ENCODE measurements at places on chromosomes 2 and 18.

- H3K36me3 ChIP-seq, result no peaks in the 10 kb centered on the region
- peak overlapping the region; percentile 91 for H3K4me3 ChIP-seq
- H3K27me3 ChIP-seq, result peaks cover 28% of the 10 kb centered on the region
- DNase-seq, result no peak
- H3K4me1 ChIP-seq, result peaks cover 39% of the 10 kb centered on the region
- peak overlapping the region; percentile 39 for H3K27ac ChIP-seq
Measured at GRCh38 chr2:60555783-60556139, 2.3 kb upstream of the BCL11A start.

GRCh38 chr2:188345020-188345419, 53.3 kb downstream of the GULP1 start:
- no peaks in the 10 kb centered on the region for H3K27me3 ChIP-seq
- H3K4me1 ChIP-seq, result no peaks in the 10 kb centered on the region
- DNase-seq, result no peak
- no peak overlapping the region for H3K27ac ChIP-seq
- H3K4me3 ChIP-seq, result no peak overlapping the region
- H3K36me3 ChIP-seq, result no peaks in the 10 kb centered on the region

GRCh38 chr18:37567061-37567993, 1.7 kb upstream of the CELF4 start:
- peaks cover 24% of the 10 kb centered on the region for H3K4me1 ChIP-seq
- no peak overlapping the region for H3K27ac ChIP-seq
- no peak for DNase-seq
- H3K27me3 ChIP-seq, result peaks cover 70% of the 10 kb centered on the region
- H3K4me3 ChIP-seq, result peak overlapping the region; percentile 50

- H3K27ac ChIP-seq, result no peak overlapping the region
- H3K4me3 ChIP-seq, result no peak overlapping the region
- peaks cover 54% of the 10 kb centered on the region for H3K27me3 ChIP-seq
- no peaks in the 10 kb centered on the region for H3K4me1 ChIP-seq
- no peak for DNase-seq
Measured at GRCh38 chr2:729376-729861, 52.2 kb upstream of the TMEM18 start.

- H3K4me3 ChIP-seq, result no peak overlapping the region
- H3K4me1 ChIP-seq, result no peaks in the 10 kb centered on the region
- peaks cover 14% of the 10 kb centered on the region for H3K27me3 ChIP-seq
- DNase-seq, result no peak
- H3K27ac ChIP-seq, result no peak overlapping the region
Measured at GRCh38 chr18:36424741-36425142, 127.2 kb downstream of the FHOD3 start.

DNA sequence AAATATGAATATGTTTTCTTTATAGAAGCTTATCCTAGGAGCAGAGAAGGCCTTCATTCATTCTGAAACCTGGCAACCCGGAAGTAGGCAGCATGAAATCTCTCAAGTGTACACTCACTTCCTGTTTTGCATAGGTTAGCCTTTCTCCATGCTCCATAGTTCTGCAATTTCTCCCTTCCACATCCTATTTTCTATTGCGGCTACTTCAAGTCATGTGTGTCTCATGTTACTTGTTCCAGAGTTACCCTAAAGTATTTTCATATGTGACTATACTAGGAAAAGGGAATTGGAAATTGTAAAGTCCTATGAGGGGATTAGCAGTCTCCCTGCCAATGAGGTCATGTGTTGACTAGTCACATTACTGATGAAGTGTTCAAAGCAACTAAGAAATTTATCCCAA, 320.6 kb downstream of the NCKAP5 start:
- H3K4me3 ChIP-seq, result no peak overlapping the region
- DNase-seq, result no peak
- no peak overlapping the region for H3K27ac ChIP-seq

GRCh38 chr2:149055751-149056150, 17.3 kb downstream of the LYPD6B start:
- H3K27ac ChIP-seq, result no peak overlapping the region
- H3K36me3 ChIP-seq, result no peaks in the 10 kb centered on the region
- H3K4me3 ChIP-seq, result no peak overlapping the region

DNA sequence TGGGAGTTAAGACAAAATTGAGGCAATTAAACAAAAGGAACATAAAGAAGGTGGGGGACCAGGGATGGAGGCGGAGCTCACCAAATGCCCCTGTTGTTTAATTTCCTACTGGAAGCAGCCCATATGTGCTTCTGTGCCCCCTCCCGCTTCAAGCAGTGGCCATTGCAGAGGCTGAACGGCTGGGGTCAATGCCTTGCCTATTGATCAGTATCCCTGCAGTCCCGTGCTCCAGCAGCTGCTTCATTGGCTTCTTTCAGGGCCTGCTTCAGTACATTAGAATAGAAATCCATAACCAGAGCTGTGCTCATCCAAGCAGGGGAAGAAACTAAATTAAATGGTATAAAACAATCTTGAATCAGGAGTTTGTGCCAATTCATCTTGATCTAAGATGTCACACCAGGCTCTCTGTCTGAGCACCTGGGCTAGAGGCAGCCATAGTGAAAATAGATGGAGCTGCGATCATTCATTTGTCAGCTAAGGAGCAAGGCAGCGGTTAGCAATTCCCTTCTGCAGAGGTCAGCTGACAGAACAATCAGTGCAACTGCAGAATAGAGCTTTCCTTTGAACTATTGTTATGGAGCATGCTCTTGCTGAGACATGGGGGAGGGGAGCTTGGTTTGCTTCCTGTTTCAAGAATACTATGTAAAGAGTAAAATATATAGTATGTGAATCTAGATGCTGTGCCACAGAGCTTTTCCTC, 222.4 kb downstream of the WDR7 start:
- no peaks in the 10 kb centered on the region for H3K36me3 ChIP-seq
- DNase-seq, result no peak
- H3K4me3 ChIP-seq, result peak overlapping the region; percentile 11
- no peak overlapping the region for H3K27ac ChIP-seq
- H3K4me1 ChIP-seq, result peaks cover 16% of the 10 kb centered on the region

GRCh38 chr2:191968120-191968519, 121.2 kb upstream of the CAVIN2 start:
- no peak for DNase-seq
- H3K27me3 ChIP-seq, result peaks cover 6% of the 10 kb centered on the region
- H3K4me3 ChIP-seq, result no peak overlapping the region
- no peaks in the 10 kb centered on the region for H3K4me1 ChIP-seq
- no peak overlapping the region for H3K27ac ChIP-seq

GRCh38 chr2:41735476-41735875, 312.3 kb upstream of the PKDCC start:
- H3K4me1 ChIP-seq, result no peaks in the 10 kb centered on the region
- H3K27me3 ChIP-seq, result peaks cover 17% of the 10 kb centered on the region
- H3K27ac ChIP-seq, result no peak overlapping the region
- DNase-seq, result no peak
- no peak overlapping the region for H3K4me3 ChIP-seq
- H3K36me3 ChIP-seq, result no peaks in the 10 kb centered on the region

- peaks cover 10% of the 10 kb centered on the region for H3K4me1 ChIP-seq
- peak; percentile 14 for DNase-seq
- peak overlapping the region; percentile 57 for H3K27ac ChIP-seq
- H3K27me3 ChIP-seq, result peaks cover 18% of the 10 kb centered on the region
- peak overlapping the region; percentile 68 for H3K4me3 ChIP-seq
- H3K36me3 ChIP-seq, result no peaks in the 10 kb centered on the region
Measured at GRCh38 chr2:239927424-239927981, 97.6 kb downstream of the NDUFA10 start.

DNA sequence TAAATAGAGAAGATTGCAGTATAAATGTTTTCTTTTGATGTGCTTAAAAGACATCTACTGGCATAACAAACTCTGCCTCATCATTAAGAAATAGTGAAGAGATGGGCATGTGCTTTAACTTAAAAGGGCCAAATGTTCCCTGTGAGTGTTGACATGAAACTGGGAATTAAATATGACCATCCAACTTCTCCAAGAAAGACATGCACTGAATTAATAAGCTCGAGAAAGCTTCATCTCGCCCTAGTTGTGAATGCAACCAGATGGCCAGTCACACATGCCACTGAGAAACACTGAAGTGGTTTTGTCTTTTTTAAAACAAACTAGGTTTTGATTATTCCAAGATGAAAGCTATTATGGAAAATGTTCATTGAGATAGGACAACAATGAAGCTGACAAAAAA, 479.2 kb downstream of the RIT2 start:
- H3K36me3 ChIP-seq, result no peaks in the 10 kb centered on the region
- H3K27ac ChIP-seq, result no peak overlapping the region
- H3K4me1 ChIP-seq, result no peaks in the 10 kb centered on the region
- H3K4me3 ChIP-seq, result no peak overlapping the region
- no peak for DNase-seq

DNA sequence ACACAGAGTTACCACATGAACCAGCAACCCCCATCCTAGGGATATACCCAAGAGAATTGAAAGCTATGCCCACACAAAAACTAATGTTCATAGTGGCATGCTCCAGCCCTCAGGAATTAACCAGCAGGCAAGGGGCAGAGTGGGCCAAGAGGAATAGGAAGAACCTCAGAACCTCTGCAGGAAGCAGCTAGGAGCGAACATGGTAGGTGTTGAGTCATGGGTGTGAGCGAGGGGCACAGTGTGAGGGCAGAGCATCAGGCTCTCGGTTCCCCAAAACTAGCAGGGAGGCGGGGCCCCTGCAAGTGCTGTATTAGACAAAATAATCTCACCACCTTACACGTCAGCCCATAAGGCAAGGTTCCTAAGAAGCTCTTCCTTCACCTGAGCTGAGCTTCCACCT, 5.6 kb upstream of the RUFY4 start:
- H3K4me3 ChIP-seq, result no peak overlapping the region
- H3K27ac ChIP-seq, result no peak overlapping the region
- H3K27me3 ChIP-seq, result peaks cover 27% of the 10 kb centered on the region

DNA sequence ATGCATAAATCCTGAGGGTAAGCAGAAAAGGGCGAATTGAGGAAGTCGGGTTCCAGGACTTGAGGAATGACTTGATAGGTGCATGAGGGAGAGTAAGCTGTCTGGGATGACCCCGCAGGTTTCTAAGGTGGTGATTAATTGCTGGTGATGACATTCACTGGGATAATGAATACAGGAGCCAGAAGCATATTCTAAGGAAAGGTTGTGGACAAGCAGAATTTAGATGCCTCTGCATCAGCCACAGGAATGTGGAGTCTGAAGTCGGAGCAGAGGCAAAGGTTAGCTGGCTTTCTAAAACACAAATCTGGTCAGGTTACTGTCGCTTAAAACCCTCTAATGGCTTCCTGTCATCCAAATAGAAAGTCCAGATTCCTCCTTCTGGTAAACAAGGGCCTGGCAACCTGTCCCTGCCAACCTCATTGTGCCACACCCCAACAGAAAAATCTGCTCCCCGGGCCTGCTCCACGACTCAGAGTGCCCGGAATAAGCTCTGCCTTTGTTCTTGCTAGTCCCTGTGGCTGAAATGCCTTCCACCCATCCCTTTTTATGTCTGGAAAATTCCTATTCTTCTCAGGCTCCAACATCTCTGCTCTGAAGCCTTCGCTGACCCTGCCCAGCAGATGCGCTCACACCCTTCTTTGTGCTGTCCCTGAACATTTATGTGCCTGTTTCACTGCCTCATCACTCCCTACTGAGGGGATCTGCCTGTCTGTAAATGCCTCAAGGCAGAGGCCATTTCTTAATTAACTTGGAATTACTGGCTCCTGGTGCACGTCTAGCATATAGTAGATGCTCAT, 11.3 kb upstream of the TMEM214 start:
- DNase-seq, result no peak
- H3K36me3 ChIP-seq, result no peaks in the 10 kb centered on the region
- H3K4me3 ChIP-seq, result no peak overlapping the region
- no peaks in the 10 kb centered on the region for H3K27me3 ChIP-seq

GRCh38 chr2:105404736-105405135, 5.9 kb upstream of the FHL2 start:
- H3K27ac ChIP-seq, result no peak overlapping the region
- H3K27me3 ChIP-seq, result peaks cover 12% of the 10 kb centered on the region
- no peaks in the 10 kb centered on the region for H3K36me3 ChIP-seq
- H3K4me3 ChIP-seq, result no peak overlapping the region

DNA sequence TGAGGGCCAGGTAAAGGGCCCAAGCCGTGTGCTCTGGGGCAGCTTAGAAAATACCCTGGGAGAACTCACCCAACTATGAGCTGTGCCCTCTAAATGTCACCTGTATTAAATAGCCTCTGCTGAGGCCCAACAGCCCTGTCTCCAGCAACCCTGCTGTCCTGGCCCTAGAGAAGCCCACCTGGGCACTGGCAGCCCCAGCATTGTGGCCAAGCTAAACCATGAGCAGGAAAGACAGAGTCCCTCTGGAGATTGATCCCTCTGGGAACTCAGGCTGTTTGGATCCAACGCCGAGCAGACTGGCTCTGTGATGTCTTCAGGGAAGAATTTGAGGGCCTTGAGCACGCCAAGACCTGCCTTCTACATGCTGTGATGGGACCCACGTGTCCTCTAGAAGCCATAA, 126.5 kb downstream of the TTC32 start:
- H3K27me3 ChIP-seq, result peaks cover 4% of the 10 kb centered on the region
- no peak overlapping the region for H3K27ac ChIP-seq
- no peak for DNase-seq
- H3K36me3 ChIP-seq, result no peaks in the 10 kb centered on the region
- no peak overlapping the region for H3K4me3 ChIP-seq

GRCh38 chr2:67572721-67573435, 175.7 kb downstream of the ETAA1 start:
- H3K27me3 ChIP-seq, result no peaks in the 10 kb centered on the region
- DNase-seq, result no peak
- H3K27ac ChIP-seq, result no peak overlapping the region

DNA sequence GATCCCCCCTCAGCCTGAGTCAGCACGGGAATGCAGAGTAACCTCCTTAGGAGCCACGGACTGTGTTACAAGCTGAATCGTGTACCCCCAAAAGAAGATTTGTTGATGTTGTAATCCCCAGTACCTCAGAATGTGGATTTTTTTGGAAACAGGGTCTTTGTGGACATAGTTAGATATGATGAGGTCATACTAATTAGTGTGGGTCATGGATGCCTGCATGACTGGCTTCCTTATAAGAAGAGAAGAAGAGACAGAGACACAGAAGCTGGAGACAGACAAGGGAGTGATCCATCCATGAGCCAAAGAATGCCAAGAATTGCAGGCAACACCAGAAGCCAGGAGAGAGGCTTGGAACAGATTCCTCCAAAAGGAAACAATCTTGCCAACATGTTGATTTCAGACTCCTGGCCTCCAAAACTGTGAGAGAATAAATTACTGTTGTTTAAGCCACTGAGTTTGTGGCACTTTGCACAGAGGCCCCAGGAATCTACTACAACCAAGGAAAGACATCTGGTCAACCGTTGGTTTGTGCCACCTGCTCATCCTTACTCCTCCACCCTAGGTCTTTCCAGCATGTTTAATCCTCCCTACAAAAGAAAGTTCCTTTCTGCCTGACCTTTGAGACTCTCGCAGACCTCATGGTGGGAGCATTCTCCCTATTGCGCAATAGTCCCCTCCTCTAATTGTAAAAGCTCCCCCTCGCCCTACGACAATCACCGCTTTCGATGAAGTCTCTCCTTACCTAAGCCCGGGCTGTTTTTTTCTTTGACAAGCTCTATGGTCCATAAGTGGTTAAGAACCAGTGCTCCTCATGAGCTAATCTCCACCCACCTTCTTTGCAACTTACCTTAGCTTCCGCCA, 91.6 kb downstream of the DNER start:
- no peak for DNase-seq
- no peak overlapping the region for H3K4me3 ChIP-seq
- no peaks in the 10 kb centered on the region for H3K36me3 ChIP-seq
- H3K27me3 ChIP-seq, result peaks cover 22% of the 10 kb centered on the region

- peaks cover 2% of the 10 kb centered on the region for H3K27me3 ChIP-seq
- H3K36me3 ChIP-seq, result no peaks in the 10 kb centered on the region
- H3K4me3 ChIP-seq, result no peak overlapping the region
- no peak overlapping the region for H3K27ac ChIP-seq
- no peak for DNase-seq
Measured at GRCh38 chr2:3107567-3107966, 270.1 kb downstream of the EIPR1 start.

GRCh38 chr2:955829-956731, 5.4 kb downstream of the SNTG2 start:
- DNase-seq, result no peak
- H3K36me3 ChIP-seq, result no peaks in the 10 kb centered on the region
- no peak overlapping the region for H3K4me3 ChIP-seq
- H3K27ac ChIP-seq, result no peak overlapping the region
- H3K27me3 ChIP-seq, result peaks cover 23% of the 10 kb centered on the region

All from naive thymus-derived CD8-positive, alpha-beta T cell (primary cell).